ENCODE measurements at places on chromosomes 4 and X.

DNA sequence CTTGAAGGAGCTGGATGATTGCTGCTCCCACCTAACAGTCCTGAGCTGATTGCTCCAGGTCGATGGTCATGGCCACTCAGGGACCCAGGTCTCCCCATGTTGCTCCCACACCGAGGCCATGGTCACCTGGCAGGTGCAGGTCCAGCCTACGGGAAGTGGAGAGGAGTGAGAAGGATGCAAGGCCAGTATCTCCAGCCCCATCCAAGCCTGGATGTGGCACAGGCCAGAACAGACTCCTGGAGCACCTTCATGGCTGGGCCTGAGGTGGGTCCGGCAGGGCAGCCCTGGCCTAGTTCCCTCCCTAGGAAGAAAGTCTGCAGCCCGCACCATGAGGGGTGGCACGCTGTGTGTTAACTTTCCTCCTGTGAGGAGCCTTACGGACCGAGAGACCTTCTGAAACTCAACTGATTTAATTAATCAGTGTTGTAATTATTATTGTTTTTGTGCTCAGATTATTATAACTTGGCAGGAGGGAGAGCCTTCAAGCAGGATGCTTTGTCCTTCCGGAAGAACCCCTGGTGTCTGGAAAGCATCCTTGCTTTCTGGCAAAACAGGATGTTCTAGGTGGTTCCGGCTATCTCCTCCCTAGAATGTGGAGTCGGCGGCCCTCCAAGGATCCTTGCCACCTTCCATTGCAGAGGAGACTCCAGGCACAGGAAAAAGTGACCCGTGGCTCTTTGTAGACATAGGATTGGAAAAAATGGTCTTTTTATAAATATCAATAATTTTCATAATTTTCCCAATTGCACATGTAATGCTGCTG lies 92.3 kb upstream of the ADRA2C start:
- no peak for DNase-seq

DNA sequence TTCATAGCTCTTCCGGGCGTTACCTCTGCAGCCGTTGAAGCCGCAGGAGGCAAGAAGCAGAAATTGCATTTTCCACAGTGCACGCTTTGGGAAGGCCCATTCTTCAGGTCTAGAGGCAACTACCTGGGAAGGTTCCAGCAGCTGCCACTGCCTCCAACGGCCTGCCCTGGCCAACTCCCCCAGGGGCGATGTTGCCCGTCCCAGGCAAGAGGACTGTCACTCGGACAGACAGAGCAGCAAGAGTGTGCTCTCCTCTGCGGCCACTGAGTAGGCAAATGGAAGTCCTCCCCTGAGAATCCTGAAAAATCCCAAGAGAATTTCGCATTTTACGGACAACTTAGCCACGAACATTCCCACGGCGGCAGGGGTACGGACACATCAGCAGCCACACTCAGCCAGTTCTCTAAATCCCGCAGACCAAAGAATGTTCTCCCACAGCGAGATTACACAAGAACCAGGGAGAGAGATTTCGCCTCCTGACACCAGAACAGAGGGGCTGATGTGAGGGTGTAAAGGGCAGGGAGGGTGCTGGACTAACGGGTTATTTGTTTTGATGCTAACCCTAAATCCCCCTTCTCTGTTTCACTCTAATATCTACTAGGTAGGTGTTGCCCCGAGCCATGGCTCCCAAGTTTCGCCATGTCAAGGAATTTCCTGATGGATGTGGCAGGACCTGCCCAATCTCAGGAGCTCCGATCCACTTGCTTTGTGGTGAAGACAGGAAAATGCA lies 63.8 kb downstream of the SEPSECS start:
- no peak for DNase-seq

DNA sequence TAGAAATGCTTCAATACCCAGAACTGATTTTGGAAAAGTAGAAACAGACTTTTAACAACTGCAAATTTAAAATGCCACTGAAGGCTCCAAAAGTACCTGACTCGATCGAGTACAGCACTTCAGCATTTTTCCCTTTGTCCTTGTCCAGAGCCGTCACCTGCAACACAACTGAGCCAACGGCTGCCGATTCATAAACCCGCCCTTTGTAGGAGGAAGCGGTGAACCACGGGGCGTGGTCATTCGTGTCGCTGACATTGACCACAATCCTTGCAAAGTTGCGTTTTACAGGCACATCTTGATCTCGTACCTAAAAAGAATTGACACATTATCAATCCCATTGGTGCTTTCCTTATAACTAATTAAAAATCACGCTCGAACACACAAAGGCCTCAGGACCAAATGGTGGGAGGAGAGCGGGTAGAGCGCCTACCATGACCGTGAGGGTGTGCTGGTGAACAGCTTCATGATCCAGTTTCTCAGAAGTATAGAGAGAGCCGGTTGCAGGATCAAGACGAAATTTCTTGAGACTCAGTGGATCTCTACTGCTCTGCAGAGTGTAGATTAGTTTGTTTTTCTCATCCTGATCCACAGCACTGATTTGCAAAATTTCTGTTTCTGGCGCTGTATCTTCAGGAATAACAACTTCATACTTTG lies 72.8 kb upstream of the MTNR1A start:
- no peak for DNase-seq

DNA sequence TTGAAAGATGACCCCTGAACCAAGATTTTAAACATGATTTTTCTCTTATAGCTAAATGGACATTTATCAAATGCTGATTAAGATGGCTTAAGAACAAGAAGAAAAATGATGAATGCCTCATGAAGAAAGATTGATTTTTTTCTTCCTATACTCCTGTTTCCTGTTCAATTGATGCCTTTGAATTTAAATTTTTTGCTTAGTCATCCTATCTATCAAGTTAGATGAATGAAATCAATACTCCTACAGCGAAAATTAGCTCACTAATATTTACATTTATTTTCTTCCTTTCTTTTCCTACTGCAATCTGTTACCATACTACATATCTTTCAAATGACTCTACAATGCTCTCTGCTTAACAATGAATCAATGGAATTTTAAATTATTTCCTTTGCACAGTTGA lies 773.6 kb upstream of the DIAPH2 start:
- DNase-seq = no peak

DNA sequence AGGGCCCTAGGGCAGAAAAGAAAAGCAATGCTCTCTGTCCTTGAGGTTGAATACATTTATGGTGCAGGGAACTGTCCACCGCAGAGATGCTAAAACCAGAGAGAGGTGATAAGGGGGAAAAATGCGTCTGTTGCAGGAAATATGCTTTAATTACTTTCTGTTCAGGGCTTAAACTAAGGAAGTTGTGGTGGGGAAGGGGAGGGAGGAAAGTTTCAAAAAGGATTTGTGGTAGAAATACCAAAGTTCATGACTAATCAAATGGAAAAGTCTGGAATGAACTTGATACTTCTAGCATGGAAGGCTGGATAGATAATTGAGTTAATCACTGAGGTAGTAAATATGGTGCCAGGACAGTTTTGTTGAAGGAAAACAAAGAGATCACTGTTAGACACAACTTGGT lies 99.0 kb downstream of the ASB9 start:
- DNase-seq = no peak

DNA sequence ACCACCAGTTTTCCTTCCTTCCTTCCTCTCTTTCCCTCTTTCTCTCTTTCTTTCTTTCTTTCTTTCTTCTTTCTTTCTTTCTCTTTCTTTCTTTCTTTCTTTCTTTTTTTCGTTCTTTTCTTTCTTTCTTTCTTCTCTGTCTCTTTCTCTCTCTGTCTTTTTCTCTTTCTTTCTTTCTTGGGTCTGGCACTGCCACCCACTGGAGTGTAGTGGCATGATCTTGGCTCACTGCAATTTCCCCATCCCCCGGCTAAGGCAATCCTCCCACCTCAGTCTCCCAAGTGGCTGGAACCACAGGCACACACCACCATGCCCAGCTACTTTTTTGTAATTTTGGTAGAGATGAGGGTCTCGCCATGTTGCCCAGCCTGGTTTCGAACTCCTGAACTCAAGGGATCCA lies 51.6 kb upstream of the NHS start:
- DNase-seq = no peak

- no peak for DNase-seq
Observed at GRCh38 chr4:24054910-24055309, 165.1 kb upstream of the PPARGC1A start.
